ENCODE measurements at places on chromosomes 7 and 10. TPM values are rescaled to one million over a fixed set of nuclear protein-coding genes. Genes with fewer than 3 reads are reported as not detected.
A peak's percentile ranks its signal among the peaks of the same experiment; 100 is the strongest.

- H3K27me3 ChIP-seq, result no peaks in the 10 kb centered on the region
- H3K4me3 ChIP-seq, result no peak overlapping the region
- no peaks in the 10 kb centered on the region for H3K36me3 ChIP-seq
Observed at GRCh38 chr7:126659124-126659523, 593.6 kb downstream of the GRM8 start.

GRCh38 chr10:122678266-122678665, 21.4 kb downstream of the C10orf120 start:
- H3K36me3 ChIP-seq, result no peaks in the 10 kb centered on the region
- H3K27ac ChIP-seq, result no peak overlapping the region
- no peaks in the 10 kb centered on the region for H3K27me3 ChIP-seq
- H3K4me1 ChIP-seq, result no peaks in the 10 kb centered on the region
- DNase-seq, result no peak
- no peak overlapping the region for H3K4me3 ChIP-seq

DNA sequence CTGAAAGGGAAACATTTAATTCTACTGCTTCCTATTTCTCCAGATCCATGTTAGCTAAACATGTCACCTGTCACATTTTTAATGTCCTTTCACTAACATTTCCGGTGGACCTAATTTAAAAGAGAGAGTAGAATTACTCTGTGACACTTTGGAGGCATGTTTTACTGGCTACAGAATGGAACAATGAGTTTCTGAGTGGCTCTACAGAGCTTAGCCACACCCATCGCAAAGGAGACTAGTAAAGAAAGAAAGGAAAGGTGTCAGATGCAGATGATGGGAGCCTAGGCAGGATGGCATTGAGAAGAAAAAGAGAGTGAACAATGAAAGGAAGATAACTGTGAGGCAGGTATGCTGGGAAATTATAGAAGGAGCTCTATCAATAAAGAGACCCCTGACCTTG, 35.9 kb downstream of the NDUFB2 start:
- H3K4me3 ChIP-seq, result no peak overlapping the region
- DNase-seq, result no peak
- no peaks in the 10 kb centered on the region for H3K36me3 ChIP-seq
- no peak overlapping the region for H3K27ac ChIP-seq

GPR22 gene
- total RNA-seq, result not detected

- H3K27me3 ChIP-seq, result no peaks in the 10 kb centered on the region
- no peak for DNase-seq
- H3K4me1 ChIP-seq, result peaks cover 2% of the 10 kb centered on the region
Observed at GRCh38 chr7:92802406-92802805, 34.0 kb downstream of the CDK6 start.

- no peak overlapping the region for H3K4me3 ChIP-seq
- H3K36me3 ChIP-seq, result no peaks in the 10 kb centered on the region
- H3K27ac ChIP-seq, result no peak overlapping the region
- H3K27me3 ChIP-seq, result no peaks in the 10 kb centered on the region
Observed at GRCh38 chr7:31437250-31437865, 76.5 kb upstream of the ITPRID1 start.

GRCh38 chr10:114357515-114357996, 46.7 kb downstream of the AFAP1L2 start:
- no peak overlapping the region for H3K27ac ChIP-seq
- no peak for DNase-seq
- no peak overlapping the region for H3K4me3 ChIP-seq
- peaks cover 4% of the 10 kb centered on the region for H3K4me1 ChIP-seq
- no peaks in the 10 kb centered on the region for H3K36me3 ChIP-seq

DNA sequence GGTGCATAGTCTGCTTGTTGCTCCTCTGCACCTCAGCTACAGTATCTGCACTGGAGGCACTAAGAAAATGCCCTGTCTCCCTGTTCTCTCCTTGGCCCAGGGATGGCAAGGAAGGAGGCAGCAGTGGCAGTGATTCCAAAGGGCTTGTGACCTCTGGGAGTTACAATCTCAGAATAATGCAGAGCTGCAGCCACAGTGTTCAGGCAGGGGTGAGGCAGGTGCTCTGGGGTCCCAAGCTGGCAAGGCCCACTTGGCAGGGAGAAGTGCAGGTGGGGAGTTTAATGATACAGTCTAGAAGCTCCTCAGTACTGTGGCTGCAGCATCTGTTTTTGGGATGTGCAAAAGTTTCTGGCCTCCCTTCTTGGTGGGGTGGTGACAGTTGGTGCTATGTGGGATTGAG, 456.4 kb downstream of the CCSER2 start:
- DNase-seq, result no peak

- H3K36me3 ChIP-seq, result no peaks in the 10 kb centered on the region
- H3K4me1 ChIP-seq, result no peaks in the 10 kb centered on the region
- H3K27ac ChIP-seq, result no peak overlapping the region
- no peaks in the 10 kb centered on the region for H3K27me3 ChIP-seq
Observed at GRCh38 chr7:17168416-17168815, 130.0 kb upstream of the AHR start.

ZNF853 gene
- 5.5 TPM for total RNA-seq

- no peaks in the 10 kb centered on the region for H3K36me3 ChIP-seq
- no peak overlapping the region for H3K27ac ChIP-seq
- H3K4me3 ChIP-seq, result no peak overlapping the region
- DNase-seq, result no peak
- no peaks in the 10 kb centered on the region for H3K4me1 ChIP-seq
Observed at GRCh38 chr7:145293754-145294153, 457.9 kb upstream of the TPK1 start.

DNA sequence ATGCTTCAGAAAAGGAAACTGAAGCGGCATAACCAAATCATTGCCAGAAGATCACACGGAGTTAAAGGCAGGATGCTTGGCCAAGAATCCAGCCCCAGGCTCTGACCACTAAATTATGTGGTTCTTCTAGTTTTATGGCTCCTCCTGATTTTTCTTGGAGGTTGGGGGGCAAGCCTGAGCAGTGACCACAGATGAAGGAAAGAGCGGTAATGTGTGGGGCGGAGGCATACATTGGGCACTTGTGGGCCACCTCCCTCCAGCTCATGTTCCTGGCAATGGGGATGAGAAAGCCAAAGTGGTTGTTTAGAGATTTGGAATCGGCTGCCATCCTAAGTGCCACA, 3.2 kb downstream of the TRPV6 start:
- 0 out of 2 replicates have a peak, but pooled peaks cover 4% of the 10 kb centered on the region for H3K4me1 ChIP-seq
- no peak for DNase-seq
- H3K36me3 ChIP-seq, result no peaks in the 10 kb centered on the region

SLC13A1 gene
- not detected for total RNA-seq

- H3K36me3 ChIP-seq, result no peaks in the 10 kb centered on the region
- no peaks in the 10 kb centered on the region for H3K4me1 ChIP-seq
- DNase-seq, result no peak
- H3K27me3 ChIP-seq, result no peaks in the 10 kb centered on the region
- H3K27ac ChIP-seq, result no peak overlapping the region
Observed at GRCh38 chr7:71016401-71016800, 115.5 kb upstream of the GALNT17 start.

GRCh38 chr10:121595351-121595805, 2.9 kb downstream of the FGFR2 start:
- H3K27me3 ChIP-seq, result no peaks in the 10 kb centered on the region
- DNase-seq, result no peak
- peak overlapping the region; percentile 37 for H3K27ac ChIP-seq
- peak overlapping the region; percentile 100 for H3K4me3 ChIP-seq
- H3K4me1 ChIP-seq, result peaks cover 9% of the 10 kb centered on the region
- peaks cover 50% of the 10 kb centered on the region for H3K36me3 ChIP-seq

- DNase-seq, result no peak
- no peaks in the 10 kb centered on the region for H3K27me3 ChIP-seq
- H3K4me3 ChIP-seq, result peak within 1 kb of the TSS; percentile 97
- peak within 1 kb of the TSS; percentile 92 for H3K27ac ChIP-seq
- peaks cover 18% of the 10 kb centered on the region for H3K4me1 ChIP-seq
Observed at GRCh38 chr10:121598263-121599249, at the start of gene FGFR2. Gene FGFR2 (minus strand): TSS chr10:121598444. CDS start chr10:121593817, 4,627 bp downstream.

DNA sequence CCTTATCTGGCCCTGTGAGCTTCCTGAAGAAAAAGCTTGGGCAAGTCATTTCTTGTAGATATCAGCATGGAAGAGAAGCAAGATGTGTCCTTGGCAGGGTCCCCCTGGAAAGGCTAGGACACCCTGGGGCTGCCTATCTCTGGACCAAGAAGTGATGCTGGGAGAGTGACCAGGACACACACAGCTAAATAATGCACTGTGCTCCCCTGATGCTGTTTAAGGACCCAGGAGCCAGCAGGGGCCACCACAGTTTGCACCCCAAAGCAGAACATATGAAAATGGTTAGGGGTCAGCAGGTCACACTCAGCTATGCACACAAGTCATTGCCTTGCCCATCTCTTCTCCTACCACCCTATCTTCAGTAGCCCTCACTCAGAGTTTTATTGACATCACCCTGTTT, 47.9 kb upstream of the GPR26 start:
- H3K4me1 ChIP-seq, result no peaks in the 10 kb centered on the region
- no peak overlapping the region for H3K27ac ChIP-seq
- no peaks in the 10 kb centered on the region for H3K27me3 ChIP-seq
- no peak for DNase-seq

SNCG gene
- total RNA-seq, result 4.8 TPM

GRCh38 chr7:133591704-133592340, 338.9 kb downstream of the EXOC4 start:
- H3K27ac ChIP-seq, result no peak overlapping the region
- no peaks in the 10 kb centered on the region for H3K36me3 ChIP-seq
- no peaks in the 10 kb centered on the region for H3K27me3 ChIP-seq
- H3K4me1 ChIP-seq, result peaks cover 2% of the 10 kb centered on the region

CPA5 gene
- not detected for total RNA-seq

SMKR1 gene
- total RNA-seq, result 1.2 TPM

GTPBP10 gene
- total RNA-seq, result 25.0 TPM

DNA sequence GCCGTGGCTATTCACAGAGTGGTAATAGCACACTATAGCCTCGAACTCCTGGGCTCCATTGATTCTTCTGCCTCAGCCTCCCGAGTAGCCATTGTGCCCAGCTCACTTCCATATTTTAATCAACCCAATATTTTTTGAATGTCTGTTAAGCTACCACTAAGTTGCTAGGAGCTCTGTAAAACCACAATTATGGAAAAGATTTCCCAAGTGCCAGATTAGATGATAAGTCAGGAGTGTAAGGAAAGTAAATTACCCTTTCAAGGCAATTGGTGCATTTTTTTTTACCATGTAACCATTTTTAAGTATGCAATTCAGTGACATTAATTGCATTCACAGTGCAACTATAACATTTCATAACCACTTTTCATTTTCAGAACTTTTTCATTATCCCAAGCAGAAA, 87.5 kb upstream of the GATAD1 start:
- no peaks in the 10 kb centered on the region for H3K27me3 ChIP-seq
- H3K36me3 ChIP-seq, result no peaks in the 10 kb centered on the region
- no peak overlapping the region for H3K27ac ChIP-seq
- DNase-seq, result no peak
- H3K4me1 ChIP-seq, result no peaks in the 10 kb centered on the region

GRCh38 chr10:10600004-10600403, 417.7 kb upstream of the CELF2 start:
- H3K4me1 ChIP-seq, result no peaks in the 10 kb centered on the region
- H3K36me3 ChIP-seq, result no peaks in the 10 kb centered on the region
- no peak overlapping the region for H3K4me3 ChIP-seq
- H3K27ac ChIP-seq, result no peak overlapping the region
- no peaks in the 10 kb centered on the region for H3K27me3 ChIP-seq
- no peak for DNase-seq

TMEM225B gene
- not detected for total RNA-seq

VAX1 gene
- total RNA-seq, result not detected

DNA sequence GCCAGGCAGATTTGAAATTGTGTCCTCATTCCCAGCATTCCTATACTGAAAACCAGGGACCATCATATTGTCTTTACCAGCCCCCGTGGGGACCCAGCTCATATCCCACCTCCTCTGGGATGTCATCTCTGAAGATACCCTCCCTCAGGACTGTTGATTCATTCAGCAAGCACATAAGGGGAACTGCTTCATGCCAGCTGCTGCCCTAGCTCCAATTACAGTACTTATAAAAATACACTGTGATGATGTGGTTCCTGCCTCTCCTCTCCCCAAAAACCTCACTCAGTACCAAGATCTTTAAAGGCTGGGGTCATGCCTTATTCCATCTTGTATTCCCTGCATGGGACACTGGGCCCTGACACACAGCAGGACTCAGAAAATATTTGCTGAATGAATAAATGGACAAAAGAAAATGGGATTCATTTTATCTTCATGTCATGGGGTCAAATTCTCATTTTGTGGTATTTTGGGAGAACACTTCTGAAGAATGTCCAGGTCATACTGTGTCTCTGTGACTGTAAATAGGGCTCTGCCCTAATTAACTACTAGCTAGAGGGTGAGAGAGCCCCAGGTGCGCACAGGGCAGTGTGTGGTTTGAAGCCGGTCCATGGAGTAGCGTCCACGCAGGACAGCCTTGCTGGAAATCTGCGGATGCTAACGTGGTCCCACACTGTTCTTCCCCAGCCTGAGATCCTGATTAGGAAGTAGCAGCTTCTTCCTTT, 29.0 kb upstream of the DAGLB start:
- H3K4me3 ChIP-seq, result no peak overlapping the region
- no peaks in the 10 kb centered on the region for H3K27me3 ChIP-seq
- DNase-seq, result no peak
- H3K4me1 ChIP-seq, result no peaks in the 10 kb centered on the region
- H3K27ac ChIP-seq, result no peak overlapping the region
- H3K36me3 ChIP-seq, result no peaks in the 10 kb centered on the region

CPVL gene
- total RNA-seq, result 40.0 TPM

DNA sequence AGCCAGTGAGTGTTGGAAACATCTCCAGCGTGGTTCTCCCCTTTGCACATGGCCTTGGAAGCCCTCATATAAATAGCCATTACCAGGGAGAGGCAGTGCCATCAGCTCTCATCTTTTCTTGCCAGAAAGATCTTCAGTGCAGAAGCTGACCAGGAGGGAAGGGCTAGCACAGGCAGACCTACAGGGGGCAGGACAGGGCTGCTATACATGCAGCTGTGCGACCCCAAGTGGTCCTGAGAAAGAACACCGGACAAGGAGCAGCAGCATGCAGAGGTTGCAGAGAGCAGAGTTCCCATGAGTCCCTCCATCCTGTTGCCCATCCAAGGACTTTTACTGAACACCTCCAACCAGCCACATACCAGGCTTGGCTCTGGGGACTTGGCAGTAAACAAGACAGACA, 17.1 kb downstream of the GRID1 start:
- 0 out of 2 replicates have a peak, but pooled peaks cover 2% of the 10 kb centered on the region for H3K4me1 ChIP-seq
- no peaks in the 10 kb centered on the region for H3K27me3 ChIP-seq
- no peak overlapping the region for H3K4me3 ChIP-seq
- H3K36me3 ChIP-seq, result no peaks in the 10 kb centered on the region
- peak; percentile 56 for DNase-seq

EVX1 gene
- total RNA-seq, result not detected

- peaks cover 9% of the 10 kb centered on the region for H3K4me1 ChIP-seq
- no peaks in the 10 kb centered on the region for H3K36me3 ChIP-seq
Observed at GRCh38 chr7:55107946-55108345, 89.1 kb downstream of the EGFR start.

SFTPA1 gene
- not detected for total RNA-seq

DNA sequence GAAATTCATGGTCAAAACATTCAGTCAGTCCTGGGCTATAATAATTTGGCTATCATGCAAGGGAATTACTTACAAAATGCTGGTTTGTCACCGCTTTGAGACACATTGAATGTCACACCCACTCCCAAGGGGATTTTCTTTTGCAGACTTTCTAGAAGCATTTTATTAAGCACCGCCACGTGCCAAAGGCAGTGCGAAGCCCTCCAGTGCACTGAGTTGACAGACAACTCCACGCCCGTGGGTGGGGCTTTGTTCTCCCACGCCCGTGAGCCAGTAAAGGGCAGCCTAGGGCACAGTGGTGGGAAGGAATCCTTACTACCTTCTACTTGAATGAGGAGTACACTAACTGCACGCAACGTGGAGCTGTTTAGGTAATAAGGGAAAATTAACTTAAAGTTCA, 515.8 kb downstream of the KCNMA1 start:
- no peaks in the 10 kb centered on the region for H3K36me3 ChIP-seq
- H3K27me3 ChIP-seq, result no peaks in the 10 kb centered on the region

CAV2 gene
- 6.4 TPM for total RNA-seq

- no peaks in the 10 kb centered on the region for H3K4me1 ChIP-seq
- no peak for DNase-seq
- H3K36me3 ChIP-seq, result no peaks in the 10 kb centered on the region
- H3K4me3 ChIP-seq, result no peak overlapping the region
Observed at GRCh38 chr10:35739998-35740397, 97.9 kb upstream of the FZD8 start.

Measured in H1 (cell line).